Stimulated activated CD4-positive, alpha-beta T cell treated with anti-CD3 and anti-CD28 coated beads, Interleukin-2, amount 100 ng/mL, for 48 hours (primary cell): ENCODE measurements at places on chromosomes 7 and 10.

- DNase-seq = no peak
Observed at GRCh38 chr10:14118953-14119352, 211.8 kb downstream of the FRMD4A start.

GRCh38 chr7:498678-499641, 20.7 kb downstream of the PDGFA start:
- no peak for DNase-seq

GRCh38 chr10:24416248-24416647, 207.3 kb downstream of the KIAA1217 start:
- DNase-seq = no peak

- no peak for DNase-seq
Observed at GRCh38 chr7:4836206-4836661, 25.6 kb downstream of the PAPOLB start.

DNA sequence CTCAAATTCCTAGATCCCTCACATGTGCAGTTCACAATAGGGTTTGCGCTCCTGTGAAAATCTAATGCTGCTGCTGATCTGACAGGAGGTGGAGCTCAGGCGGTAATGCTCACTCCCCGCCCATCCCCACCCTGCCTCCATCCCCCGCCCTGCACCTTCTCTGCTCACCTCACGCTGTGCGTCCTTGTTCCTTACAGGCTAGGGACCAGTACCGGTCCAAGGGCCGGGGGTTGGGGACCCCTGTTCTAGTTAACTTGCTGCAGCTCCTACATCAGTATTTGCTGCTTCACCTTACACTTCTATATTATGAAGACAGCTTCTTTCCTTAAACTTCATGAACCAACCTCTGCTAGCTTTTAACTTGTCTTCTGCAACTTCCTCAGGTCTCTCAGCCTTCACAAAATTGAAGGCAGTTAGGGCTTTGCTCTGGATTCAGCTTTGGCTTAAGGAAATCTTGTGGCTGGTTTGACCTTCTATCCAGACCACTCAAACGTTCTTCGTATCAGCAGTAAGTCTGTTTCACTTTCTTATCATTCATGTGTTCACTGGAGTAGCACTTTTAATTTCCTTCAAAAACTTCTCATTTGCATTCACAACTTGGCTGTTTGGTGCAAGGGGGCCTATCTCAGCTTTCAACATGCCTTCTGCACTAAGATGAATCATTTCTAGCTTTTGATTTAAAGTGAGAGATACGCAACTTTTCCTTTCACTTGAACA, 1.7 kb upstream of the TNKS2 start:
- DNase-seq = peak; percentile 39

- no peak for DNase-seq
Observed at GRCh38 chr10:63631991-63632390, 110.8 kb downstream of the REEP3 start.

DNA sequence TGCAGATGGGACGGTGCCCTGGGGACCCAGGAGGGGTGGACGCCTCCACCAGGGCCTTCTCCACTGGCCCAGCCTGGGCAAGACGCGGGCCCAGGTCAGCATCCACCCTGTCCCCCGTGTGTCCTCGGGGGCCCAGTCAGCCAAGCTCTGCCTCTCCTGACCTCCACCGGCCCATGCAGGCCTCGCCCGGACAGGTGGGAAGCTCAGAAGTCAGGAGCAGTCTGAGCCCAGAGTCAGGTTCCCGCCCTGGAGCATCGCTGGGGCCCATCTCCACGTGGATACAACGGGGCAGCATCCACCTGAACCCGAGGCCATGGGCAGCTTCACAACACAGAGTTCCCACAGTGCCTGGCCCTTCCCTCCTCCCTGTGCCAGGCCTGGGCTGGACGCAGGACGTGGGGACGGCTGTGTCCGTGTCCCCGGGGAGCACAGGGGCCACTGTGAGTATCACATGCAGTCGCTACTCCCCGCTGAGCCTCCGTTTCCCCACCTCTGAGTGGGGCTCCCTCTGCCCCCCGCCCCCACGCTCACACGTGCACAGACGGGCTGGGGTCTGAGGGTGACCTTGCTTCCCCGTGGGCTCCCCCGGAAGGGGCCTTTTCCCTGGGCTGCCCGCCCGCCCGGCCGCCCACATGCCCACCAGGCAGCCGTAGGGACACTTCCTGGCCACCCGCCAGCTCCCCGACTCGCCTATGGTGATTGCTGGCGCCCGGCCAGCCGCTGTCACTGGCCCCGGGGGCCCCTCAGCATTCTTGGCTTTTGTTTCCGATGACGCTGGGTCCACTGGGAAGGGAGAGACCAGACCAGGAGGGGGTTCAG, 64.3 kb downstream of the PDGFA start:
- no peak for DNase-seq
